ENCODE measurements at places on chromosomes 16 and 17.
A peak's percentile ranks its signal among the peaks of the same experiment; 100 is the strongest.

- DNase-seq, result no peak
These were observed 2.9 kb downstream of the SPATA32 start for GRCh38 chr17:45258981-45259380.

DNA sequence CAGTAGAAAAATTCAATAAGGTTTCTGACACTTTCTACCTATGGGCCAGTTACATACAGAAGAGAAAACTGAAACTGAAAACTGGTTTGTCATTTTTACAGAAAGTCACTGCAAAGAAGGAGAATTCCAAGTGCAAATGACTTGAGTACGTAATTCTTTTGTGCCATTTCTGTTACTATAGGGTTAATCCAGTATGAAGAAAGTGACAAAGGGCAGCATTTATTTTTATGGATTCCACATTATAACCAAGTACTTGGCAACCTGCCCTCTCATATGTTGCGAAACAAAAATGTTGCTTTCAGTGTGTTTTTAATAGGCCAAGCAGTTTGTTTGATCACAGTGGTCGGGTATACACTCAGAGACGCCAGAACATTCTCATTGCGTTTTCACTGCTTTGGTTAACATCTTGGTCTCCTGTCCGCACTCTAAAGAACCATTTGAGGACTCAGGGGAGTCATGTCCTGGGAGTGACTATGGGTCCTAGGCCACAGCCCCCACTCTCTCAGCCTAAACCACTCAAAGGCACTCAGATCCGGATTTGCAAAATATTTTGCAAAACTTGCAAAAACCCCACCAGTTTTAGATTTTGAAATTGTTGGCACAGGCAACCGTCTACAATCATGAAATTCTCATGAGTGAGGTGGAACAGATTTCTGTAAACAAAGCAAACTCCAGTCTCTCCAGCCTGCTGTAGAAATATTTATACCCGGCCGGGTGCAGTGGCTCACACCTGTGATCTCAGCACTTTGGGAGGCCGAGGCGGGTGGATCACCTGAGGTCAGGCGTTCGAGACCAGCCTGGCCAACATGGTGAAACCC, 15.4 kb upstream of the HELZ start:
- DNase-seq, result no peak

DNA sequence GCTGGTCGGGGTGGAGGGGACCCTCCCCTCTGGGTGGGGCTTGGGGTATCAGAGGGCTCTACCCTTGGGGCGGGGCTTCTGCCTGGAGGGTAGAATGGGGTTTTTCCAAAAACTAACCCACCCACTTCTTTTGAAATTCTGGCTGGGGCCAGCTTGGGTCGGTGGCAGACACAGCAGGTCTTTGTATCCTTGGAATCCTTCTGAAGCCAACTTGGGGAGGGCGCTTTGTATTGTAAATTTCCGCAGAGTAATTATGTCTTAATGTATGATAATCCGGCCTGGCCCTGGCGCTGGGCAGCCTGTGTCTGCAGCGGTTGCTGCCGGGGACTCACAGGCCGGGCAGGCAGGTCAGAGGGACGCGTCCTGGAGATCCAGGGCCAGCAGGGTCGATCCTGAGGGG, 33.9 kb upstream of the GSE1 start:
- DNase-seq, result no peak

DNA sequence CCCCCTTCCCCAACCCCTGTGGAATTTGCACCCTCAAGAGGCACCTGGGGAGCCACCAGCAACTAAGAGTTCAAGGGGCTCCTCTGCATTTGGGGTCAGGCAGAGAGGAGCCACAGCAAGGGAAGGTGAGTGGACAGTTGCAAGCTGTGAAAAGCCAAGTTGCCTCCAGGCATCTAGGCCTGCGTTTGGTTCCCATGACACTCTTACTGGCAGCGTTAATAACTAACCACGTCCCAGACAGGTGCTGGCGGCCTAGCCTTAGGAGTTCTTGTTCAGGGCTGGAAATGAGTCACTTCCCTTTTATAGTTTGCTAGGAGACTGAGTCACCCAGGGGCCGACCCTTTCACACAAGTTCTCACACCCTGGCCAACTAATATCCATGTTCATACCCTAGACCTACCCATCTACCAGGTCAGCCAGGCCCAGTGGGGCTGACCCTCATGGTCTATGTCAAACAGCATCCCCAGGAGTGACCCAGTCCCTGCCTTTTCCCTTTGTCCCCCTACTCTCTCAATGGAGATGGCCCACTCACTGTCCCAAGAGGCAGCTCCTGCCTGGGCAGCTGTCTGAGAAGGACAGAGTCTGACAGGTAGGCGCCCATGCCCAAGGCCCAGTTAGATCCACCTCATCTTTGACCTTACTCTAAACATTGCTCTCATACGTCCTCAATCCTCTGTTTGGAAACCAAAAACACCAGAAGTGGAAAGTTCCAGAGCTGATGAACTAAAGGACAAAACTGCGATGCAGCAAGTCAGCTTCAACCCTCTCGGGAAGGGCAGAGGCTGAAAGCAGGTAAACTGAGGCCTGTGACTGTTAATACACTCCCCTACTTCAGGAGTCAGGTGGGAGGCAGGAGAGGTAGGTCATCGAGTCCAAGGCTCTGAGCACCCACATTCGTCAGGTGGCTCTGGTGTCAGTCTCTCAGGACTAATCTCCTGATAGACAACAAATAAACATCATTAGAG, 300.6 kb downstream of the SOX9 start:
- peak; percentile 12 for DNase-seq

GRCh38 chr17:10352893-10353292, 19.9 kb downstream of the MYH13 start:
- DNase-seq, result no peak

- DNase-seq, result peak; percentile 21
These were observed 189.4 kb upstream of the CDH8 start for GRCh38 chr16:62225675-62226074.

Measured in CD4-positive, alpha-beta T cell treated with Interleukin-10 for 1 hour (primary cell).